ENCODE measurements at places on chromosomes 4 and X.

GRCh38 chr4:84792366-84793301 is 173.9 kb downstream of the WDFY3 start:
- DNase-seq: no peak

DNA sequence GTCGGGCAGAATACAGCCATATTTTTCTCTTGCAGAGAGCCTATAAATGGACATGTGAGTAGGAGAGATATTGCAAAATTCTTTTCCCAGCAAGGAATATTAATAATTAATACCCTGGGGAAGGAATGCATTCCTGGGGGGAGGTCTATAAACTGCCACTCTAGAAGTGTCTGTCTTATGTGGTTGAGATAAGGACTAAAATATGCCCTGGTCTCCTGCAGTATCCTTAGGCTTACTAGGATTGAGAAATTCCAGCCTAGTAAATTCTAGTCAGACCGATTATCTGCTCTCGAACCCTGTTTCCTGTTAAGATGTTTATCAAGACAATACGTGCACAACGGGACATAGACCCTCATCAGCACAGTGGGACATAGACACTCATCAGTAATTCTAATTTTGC is 872.6 kb downstream of the FSTL5 start:
- no peak for DNase-seq

GRCh38 chrX:46321676-46322075 is 223.5 kb downstream of the ZNF674 start:
- DNase-seq: no peak

DNA sequence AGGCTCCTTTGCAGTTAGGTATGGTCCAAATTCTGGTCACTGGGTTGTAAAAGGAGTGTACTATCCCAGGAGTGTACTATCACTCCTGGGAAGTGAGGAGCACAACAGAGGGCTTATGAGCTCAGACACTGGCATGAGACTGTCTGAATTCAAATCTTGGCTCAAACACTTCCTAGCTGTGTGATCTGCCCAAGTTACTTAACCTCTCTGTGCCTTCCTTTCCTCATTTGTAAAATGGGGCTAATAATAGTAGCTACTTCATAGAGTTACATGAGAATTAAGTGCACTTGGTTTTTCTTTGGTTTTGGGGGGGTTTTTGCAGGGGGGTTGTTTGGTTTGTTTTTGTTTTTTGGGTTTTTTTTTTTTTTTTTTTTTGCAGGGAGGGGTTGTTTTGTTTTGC is 152.0 kb downstream of the BCOR start:
- DNase-seq: no peak

DNA sequence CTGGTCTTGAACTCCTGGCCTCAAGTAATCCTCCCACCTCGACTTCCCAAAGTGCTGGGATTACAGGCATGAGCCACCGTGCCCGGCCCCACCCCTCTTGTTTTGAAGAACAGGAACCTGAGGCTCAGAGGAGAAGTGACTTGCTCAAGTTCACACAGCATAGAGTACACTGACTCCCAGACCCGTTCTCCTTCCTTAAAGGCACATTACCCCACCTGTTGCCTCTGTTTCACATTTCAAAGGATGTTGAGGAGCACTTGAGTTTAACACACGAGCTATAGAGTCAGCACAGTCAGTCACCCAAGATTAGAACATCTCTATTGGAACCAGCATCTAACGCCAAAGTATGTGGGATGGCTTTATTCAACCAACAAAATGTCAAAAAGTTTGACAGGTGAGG is 51.1 kb downstream of the RAI2 start:
- no peak for DNase-seq

DNA sequence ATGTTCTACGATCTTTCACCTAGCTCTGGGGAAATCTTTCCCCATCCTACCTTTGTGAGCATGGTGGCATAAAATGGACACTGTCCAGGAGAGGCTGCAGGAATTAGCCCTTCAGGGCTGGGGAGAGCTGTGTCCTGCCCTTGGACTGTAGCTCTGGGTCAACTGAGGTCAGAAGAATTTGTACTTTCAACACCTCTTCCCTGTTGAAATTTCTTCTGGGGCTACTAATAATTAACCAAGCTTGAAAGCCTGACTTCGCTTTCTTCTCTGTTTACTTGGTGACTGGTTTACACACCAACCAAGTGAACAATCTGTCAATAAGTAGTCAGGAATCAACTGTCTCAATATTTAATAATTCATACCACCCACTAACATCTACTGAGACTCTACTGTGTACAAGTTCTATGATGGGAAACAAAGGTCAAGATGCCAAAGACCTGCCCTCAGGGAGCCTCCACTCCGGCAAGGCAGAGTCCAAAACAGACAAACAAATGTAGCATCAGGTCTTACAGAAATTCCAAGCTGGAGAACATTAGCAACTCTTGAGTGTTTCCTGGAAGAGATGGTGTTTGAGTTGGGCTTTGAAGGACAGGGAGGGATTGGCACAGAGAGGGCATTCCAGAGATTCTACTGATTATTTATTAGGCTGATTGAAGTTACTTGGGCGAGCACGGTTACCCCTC is 113.1 kb downstream of the ENPP6 start:
- no peak for DNase-seq

DNA sequence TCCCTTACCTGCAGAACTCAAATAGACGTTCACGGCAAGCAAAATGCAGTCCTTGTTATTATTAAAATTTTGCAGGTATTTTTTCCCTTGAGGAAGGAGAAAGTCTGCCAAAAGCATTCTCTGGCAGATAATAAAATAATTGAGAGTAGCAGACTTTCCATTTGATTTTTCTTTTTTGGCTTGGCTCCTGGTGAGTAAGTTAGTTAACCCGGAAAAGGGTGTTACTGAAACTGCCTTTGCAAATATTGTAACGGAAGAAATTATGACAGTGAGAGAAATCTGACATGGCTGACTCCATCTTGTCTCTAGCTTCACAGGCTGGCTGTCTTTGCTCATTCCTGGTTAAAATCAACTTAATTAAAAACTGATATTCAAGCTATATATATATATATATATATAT is 100.5 kb downstream of the GPR143 start:
- no peak for DNase-seq

DNA sequence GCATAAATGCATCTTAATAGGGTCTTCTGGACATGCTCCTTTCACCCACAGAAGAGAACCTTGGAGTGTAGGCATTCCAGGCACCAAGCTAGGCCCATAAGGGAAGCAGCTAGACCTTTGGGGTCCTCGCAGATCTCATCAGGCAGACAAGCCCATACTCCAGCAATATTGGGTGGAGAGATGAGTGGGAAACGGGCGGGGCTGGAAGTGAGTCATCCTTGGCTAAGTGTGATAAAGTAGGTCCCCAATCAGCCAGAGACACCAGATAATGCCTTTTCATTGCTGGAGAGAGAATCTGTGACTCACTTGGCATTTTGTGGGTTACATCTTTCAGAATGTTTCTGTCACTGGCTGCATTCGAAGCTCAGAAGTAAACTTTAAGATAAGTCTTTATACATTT is 133.3 kb upstream of the MBNL3 start:
- DNase-seq: no peak

DNA sequence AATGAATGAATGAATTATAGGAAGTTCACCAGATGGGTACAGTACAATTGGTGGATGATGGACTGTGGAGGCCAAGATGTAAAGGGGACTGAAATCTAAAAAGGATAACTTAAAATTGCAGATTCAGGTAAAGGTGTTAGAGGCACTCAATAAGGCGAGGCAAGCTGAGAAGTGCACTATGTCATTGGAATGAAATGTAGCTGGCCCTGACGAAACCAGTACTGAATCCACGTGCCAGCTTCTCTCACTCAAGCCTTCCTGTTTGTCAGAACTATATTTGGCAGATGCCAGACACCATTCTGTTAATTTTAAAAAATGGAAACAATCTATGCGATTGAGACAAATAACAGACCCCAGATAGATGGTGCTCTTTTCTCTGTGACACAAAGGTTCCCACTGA is 1039.1 kb upstream of the TENM3 start:
- DNase-seq: no peak

GRCh38 chr4:140117947-140118346 is 36.0 kb downstream of the MAML3 start:
- no peak for DNase-seq
